T-helper 2 cell (primary cell): ENCODE measurements at places on chromosomes 3 and 15.
A peak's percentile ranks its signal among the peaks of the same experiment; 100 is the strongest.

- DNase-seq, result no peak
Observed at GRCh38 chr3:183619624-183620251, 15.7 kb upstream of the KLHL24 start.

DNA sequence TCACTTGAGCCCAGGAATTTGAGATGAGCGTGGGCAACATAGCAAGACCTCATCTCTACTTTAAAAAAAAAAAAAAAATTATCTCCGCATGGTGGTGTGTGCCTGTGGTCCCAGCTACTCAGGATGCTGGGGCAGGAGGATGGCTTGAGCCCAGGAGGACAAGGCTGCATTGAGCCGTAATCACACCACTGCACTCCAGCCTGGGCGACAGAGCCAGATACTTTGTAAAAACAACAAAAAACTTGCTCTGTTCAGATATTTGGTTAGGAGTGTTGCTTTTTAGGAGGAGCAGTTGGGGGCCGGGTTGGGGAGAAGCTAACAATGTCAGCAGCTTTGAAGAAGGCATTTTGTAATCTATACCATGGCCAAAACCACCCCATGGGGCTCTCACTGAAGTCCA, 4.1 kb downstream of the GCNT3 start:
- no peak for DNase-seq

DNA sequence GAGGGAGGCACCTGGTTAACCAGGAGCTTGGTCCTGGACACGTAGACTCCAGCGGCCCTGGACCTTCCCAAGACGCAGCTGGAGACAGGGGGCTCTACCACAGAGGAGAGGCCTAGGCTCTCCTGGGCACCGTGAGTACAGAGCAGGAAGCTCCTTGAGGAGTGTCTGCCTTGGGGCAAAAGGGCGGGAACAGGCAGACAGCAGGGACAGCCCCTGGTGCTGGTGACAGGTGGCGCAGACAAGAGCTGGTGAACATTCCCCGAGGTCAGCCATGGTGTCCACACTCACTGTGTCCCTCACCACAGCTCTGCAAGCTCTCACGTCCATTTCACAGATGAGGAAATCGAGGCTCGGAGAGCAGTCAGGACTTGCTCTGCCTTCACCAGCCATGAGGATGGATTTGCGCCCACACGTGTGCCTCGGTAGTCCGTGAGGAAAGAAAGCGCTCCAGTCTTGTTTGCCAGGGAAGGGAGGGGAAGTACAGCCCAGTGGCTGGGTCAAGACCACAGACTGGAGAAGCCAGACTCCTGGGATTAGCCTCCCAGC, 2.6 kb upstream of the PLXNA1 start:
- DNase-seq, result no peak

DNA sequence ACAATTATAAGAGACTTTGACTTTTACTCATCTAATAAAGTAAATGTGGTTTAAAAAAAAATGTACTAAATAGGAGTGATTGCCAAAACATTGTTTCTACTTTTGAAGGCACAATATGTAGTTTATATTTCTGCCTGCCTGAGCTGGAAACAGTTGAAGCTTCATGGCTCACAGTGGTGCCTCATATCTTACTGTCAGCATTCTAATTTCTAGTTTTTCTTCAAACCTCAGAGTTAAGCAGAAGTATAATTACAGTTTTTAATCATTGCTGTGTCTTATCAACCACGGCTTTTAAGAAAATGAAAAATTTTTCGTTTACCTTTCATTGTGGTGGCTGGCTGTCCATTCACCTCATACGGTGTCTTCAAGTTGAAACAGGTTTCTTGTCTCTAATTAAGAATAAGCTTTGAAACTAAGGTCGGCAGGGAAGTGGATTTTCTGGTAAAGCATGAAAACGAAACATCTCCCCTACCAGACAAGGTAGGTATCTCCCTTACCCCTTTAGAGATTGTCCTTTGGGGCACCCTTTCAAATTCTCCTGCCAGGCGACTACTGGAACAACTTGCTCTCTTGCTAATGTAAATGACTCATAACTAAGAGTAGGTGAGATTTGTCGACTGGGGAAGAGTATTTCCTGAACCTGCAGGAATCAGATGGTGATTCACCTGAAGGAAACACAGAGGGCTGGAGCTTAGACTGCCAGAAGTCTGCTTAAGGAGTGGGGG, at the start of gene GPR87:
GPR87 (minus strand) TSS at position 554 of the 725 bp plus-strand sequence. CDS start 16,720 bp downstream, outside the sequence.
- DNase-seq, result no peak

DNA sequence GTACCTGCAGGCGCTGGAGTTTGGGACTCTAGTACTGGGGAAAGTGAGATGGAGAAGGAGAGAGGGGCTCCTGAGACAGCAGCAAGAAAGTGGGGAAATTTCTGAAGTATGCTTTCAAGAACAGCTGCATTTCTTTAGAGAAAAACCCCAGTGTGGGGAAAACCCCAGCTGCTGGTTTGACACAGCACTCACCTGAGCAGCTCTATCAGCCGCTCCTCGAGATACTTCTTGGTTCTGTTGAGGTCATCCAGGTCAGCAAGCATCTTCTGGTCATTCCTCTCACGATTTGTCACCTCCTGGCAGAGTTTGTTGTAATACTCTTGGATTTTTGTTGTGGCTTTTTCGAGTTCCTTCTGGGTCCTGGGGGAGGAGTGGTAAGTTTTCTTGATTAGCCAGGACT, 18.8 kb downstream of the CXCR6 start:
- DNase-seq, result peak; percentile 48

DNA sequence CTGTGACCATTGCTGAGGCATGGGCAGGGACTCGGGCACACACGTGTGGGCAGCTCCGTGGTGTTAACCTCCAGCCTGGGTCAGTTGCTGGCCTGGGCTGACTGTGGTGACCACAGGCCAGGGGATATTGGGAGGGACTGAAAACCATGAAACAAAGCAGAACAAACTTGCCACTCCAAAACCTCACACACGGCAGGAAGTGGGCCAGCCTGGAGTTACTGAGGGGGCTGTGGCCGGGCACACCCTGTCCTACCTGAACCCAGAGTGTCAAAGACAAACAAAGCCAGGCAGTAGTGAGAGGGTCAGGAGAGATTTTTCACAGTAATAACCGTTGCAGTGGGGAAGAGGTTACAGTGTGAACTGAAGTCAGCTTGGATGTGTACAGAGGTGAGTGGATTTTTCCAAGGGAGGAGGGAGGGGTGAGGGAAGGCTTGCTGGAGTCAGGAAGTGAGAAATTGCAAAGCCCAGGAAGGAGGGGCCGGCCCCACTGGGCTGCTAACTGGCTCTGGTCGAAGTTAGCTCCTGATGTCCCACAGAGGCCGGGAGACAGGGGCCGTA, 40.0 kb upstream of the ATP10A start:
- DNase-seq, result no peak

GRCh38 chr3:45864760-45865519, 21.4 kb upstream of the CCR9 start:
- peak; percentile 64 for DNase-seq

DNA sequence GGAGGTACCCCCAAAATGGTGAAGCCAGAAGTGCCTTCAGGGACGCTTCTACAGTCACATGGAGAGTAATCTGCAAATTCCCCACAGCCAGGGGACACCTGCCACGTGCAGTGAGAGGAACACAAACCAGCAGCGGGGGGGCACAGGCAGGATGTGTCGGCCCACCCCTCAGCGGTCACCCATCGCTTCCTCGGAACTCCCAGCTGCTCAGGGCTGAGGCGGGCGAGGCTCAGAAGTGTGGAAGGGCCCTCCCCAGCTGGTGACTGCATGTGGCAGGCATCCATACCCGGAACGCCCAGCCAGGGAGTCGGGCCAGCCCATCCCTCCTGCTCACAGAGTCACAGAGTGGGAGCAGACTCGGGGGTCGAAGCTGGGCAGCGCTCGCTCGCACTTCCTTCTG, 63.7 kb downstream of the SLC12A8 start:
- DNase-seq, result no peak

DNA sequence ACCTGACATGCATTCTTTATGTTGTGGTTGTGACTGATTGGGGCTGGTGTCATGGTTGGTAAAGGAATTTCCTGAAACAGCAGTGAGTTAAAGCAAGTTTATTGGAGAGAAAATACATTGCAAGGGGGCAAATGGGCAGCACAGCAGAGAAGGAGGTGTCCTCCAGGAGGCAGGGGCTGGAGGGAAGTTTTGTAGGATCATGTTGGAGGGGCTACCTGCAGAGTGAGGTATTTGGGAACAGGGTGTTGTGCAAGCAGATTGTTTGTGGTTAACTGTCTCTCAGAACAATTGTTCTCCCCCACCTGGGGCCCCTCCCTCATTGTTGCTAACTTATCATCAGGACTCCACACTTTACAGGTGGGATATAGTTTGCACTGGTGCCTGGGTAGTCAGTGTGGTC, 196.0 kb downstream of the NSUN3 start:
- DNase-seq, result no peak

GRCh38 chr3:69724722-69725435, 14.4 kb upstream of the MITF start:
- DNase-seq, result no peak

DNA sequence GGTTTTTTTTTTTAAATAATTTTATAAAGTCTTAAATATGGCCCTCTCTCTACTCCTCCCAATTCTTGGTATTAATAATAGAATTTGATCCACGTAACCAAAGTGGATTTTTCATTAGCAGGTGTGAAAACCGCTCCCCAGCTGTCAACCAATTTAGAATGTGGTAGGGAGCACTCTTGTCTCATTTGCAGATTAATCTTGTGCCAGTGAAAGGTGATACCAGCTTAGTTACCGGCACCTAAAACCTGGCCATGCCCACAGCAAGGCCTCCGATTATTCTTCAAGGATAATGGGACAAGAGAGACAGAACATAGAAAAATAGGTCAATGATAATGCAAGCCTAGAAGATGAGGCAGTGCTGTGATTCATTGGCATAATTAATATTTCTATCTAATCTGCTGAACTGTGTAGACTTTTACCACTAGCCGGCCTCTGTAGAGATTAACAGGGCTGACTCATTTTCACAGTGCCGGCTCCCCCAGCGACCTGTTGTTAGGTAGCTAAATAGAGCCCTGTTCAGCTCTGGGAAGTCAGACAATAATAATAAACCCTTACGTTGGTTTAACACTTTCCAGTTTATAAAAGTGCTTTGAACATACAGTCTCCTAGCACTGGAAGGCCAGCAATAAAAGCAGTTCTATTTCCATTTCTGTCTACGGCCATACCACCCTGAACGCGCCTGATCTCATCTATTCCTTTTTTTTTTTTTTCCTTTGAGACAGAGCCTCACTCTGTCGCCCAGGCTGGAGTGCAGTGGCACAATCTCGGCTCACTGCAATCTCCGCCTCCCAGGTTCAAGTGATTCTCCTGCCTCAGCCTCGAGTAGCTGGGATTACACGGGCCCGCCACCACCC, 102.9 kb downstream of the SHQ1 start:
- DNase-seq, result no peak

GRCh38 chr3:117252208-117252607, 542.6 kb downstream of the TUSC7 start:
- no peak for DNase-seq

DNA sequence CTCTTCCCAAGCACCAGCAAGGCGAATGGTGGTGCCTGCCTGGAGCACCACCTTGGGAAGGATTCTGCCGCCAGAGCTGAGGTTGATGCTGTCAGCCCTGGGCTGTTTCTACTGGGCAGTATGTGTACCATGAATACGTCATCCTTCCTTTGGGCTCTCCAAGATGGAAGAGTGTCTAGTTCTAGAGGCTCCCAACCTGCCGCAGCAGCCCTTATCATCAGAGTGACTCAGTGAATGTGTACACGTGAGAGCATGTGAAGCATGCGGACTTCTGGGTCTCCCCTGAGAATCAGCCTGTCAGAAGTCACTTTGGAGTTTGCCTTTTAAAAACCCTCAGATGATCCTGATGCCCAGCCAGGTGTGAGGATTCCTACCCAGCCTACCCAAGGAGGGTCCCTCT, 20.9 kb downstream of the PLA2G4D start:
- no peak for DNase-seq

- DNase-seq, result no peak
Observed at GRCh38 chr15:38048001-38048455, 113.6 kb downstream of the TMCO5A start.

DNA sequence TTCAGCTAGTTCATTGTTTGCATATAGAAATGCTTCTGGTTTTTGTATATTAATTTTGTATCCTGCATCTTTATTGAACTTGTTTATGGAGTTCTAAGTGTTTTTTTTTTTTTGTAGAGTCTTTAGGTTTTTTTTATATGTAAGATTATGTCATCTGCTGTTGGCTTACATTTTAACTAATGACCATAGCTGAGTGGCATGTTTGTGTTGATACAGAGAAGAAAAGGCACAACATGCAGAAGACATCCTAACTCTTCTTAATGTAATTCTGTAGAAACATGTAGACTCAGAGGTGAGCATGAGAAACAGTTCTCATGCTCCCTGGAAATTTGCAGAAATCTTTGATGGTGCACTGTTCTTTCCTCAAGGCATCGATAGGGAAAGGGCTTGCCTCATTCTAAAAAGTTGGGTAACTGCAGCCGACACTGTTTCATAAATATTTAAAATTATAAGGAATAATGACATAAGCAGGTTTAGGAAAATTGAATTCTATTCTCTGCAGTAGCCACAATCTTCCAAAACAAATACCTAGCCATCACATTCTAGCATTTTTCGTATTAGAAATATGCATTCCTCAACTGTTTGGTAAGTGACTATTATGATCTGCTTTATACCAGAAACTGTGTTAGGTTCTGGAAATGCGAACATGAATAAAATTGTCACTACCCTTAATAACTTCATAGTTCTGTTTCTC, 499.6 kb upstream of the KCNMB2 start:
- DNase-seq, result no peak

DNA sequence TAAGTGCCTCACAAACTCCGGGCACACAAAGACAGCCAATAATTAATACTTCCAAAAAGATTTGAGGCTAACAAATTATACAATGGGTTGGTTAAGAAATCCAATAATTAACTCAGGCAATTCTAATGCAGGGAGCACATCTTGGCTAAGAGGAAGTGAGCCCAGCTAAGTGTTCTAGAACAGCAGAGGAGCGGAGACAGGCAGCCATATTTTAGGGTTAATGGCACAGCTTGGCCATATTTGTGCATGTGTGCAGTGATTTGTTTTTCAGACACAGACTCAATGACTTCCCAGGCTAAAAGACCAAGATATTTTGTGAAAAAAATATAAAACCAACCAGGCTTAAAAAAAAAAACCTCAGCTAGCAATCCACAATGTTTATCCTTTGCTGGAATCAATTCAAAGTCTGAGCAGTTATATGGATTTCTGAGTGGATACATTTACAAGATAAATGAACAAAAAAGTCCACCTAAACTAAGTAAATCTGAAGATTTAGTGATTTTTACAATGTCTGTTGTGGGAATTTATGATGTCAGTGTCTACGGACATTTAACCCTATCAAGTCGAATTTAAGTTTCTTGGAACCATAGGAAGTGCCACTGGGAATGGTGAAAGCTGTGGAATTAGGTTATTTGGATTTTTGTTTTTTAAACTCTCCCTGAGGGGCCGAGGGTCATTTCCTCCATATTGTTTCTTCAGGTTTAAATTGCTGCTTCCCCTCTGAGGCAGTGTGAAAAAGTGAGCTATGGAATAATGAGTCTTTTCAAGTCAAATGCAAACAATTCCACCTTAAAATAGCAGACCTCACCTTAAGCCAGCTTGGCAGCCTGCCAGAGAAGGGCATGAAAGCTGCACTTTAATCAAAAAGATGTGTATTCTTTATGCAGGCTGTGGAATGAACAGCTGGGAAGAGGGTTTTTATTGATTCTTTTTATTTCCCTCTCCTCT, 413.7 kb upstream of the TBL1XR1 start:
- no peak for DNase-seq
